ENCODE measurements at places on chromosomes 4 and X.

DNA sequence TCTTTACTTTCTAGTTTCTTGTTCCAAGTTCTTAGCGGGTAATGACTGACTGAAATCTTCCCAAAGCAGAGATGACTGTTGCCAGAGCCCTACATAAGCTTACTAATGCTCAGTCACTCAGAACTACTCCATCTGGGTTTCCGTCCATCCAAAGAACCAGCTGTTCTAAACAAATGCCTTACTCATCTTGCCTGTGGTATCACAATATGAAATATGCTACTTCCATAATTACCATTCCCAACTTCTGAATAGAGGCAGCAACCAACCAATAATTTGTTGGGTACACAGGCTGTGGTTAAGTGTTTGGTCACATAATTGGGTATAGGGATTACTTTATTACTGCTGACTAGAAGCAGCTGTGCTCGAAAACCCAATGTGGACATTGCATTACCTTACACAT lies 930.2 kb upstream of the DIAPH2 start:
- no peak for DNase-seq

DNA sequence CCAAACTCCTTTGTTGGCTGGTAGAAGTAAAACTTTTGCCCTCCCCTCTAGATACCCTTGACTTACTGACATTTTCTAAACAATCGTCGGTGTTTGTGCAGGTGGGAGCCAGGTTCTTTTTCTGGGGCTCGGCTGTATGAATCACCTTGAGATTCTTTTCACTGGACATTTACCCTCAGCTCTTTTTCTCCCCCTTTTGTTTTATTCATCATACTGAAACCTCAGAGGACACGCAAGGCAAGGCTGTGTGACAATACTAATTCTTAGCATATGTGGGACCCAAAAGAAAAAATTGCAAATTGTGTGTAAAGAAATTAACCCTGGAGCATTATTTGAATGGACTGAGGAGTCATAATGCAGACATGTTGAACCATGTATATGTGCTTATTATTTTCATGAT lies 194.0 kb downstream of the PCDH19 start:
- DNase-seq: no peak

- DNase-seq: peak; percentile 32
Observed at GRCh38 chr4:20391198-20391597, 139.5 kb downstream of the SLIT2 start.

DNA sequence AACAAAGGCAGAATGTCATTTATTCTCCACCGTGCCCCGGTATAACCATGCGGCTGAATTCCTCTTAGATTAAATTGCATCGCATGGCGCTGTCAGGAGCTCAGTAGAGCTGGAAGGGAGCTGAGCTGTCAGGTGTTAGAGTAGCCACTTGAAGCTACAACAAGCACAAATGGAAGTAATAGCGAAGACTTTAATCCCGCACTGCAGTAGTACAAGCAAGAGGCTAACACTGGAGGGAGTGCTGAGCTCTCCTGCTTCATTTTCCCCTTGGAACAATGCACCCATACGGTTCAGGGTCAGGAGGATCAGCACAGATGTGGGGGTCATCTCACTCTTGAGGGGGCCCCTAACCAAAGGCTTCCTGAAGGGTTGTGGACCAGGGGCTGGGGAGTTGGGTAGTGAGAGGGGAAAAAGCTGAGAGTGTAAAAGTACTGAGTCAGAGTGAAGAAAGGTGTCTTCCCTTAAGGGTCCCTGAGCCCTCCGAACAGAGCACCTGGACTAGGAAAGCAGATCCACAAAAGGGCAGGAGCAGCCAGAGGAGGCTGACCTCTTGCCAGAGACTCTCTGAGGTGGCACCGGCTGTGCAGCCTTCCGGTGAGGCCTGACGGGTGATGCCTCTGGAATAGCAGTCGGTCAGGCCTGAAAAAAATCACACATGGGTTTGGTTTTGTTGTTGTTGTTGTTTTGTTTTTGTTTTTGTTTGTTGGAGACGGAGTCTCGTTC lies 36.0 kb upstream of the CBR4 start:
- no peak for DNase-seq

All from GM04504 (cell line).